Cardiac fibroblast (primary cell): ENCODE measurements at places on chromosomes 2 and 18.

DNA sequence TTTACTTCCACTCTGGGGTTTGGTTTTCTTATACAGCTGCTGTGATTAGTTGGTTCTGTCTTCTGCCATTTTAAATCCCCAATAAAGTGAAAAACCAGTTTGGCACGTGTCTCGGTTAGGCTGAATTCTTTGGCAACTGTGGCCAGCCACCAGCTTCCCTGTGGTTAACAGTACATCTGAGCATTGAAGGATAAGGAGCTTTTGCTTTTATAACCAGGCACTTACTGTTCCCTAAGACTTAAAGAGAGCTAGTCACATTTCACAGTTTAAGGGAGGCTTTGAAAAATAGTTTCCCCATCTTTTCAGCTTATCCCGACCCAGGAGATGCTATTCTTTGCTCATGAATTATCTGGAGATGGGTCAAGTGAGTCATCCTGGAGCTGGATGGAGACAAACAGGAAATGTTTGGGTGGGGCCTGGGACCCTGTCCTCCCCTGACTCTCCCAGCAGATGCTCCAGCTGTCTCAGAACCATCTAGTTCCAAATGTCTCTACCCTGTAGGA is 57.3 kb upstream of the EML6 start:
- DNase-seq = peak; percentile 68

- no peak for DNase-seq
These were observed 67.1 kb downstream of the PXDN start for GRCh38 chr2:1676913-1677820.

GRCh38 chr2:10932345-10933151 is 20.8 kb downstream of the KCNF1 start:
- no peak for DNase-seq

DNA sequence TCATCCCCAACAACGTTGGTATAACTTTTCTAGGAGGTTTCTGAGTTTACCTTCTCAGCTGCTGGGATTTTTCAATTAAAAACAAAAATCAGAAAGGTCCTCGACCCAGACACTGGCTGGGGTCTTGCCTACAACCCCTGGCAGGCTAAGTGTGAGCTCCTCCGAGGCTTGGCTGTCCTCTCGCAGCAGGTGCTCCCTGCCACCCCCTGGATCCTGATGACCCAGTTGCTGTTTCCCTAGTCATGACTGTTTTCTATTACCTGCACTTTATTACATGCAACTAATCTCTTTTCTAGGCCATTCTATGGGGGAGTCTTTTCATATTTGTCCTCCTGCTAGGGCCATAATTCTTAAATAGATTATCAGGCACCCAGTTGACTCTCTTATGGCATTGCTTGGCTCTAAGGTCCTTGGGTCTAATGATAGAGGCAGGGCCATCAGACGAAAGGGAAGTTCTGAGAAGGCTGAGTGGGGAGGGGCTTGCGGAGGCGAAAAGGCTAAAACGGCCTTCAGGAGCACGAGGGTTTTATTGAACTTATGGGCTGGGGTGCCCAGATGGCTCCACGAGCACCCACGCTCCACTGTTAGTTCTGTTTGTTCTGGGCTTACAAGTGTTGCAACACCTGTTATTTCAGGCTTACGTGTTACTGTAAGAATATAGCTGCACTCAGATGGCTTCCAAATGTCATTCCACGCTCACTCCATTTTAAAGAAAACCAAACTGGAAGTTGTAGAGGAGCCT is 166.0 kb downstream of the NCK2 start:
- no peak for DNase-seq

DNA sequence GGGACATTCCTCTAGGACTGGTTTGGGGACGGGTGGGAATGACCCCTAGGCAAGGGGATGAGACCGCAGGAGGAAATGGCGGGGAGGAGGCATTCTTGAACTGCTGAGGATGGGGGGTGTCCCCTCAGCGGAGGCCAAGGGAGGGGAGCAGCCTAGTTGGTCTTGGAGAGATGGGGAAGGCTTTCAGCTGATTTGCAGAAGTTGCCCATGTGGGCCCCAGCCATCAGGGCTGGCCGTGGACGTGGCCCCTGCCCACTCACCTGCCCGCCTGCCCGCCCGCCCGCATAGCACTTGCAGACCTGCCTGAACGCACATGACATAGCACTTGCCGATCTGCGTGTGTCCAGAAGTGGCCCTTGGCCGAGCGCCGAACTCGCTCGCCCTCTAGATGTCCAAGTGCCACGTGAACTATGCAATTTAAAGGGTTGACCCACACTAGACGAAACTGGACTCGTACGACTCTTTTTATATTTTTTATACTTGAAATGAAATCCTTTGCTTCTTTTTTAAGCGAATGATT is 4.9 kb downstream of the INHBB start:
- no peak for DNase-seq

DNA sequence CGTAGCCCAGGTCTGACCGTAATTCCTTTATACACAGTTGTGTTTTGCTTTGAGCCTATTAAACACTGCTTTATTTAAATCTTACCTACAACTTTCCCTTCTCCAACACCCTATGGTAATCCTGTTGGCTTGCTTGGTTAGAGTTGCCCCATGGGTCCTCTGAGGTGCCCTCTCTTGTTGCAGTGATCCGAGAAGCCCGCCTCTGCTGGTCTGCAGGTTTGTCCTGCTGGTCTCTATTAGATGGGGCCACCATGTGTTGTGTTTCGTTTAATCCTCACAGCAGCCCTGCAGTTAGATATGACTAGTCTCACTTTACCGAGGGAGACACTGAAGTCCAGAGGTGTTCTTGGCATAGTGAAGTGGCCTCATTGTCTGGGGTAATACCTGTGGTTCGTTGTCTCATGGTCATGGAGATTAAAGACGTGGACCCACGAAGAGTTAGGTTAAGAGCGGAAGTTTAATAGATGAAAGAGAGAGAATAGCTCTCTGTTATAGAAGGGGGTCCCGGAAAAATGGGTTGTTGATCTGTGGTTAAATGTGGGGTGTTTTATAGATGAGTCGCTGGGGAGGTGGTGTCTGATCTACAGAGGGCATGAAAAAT is 7.2 kb upstream of the PDIA6 start:
- DNase-seq = no peak

DNA sequence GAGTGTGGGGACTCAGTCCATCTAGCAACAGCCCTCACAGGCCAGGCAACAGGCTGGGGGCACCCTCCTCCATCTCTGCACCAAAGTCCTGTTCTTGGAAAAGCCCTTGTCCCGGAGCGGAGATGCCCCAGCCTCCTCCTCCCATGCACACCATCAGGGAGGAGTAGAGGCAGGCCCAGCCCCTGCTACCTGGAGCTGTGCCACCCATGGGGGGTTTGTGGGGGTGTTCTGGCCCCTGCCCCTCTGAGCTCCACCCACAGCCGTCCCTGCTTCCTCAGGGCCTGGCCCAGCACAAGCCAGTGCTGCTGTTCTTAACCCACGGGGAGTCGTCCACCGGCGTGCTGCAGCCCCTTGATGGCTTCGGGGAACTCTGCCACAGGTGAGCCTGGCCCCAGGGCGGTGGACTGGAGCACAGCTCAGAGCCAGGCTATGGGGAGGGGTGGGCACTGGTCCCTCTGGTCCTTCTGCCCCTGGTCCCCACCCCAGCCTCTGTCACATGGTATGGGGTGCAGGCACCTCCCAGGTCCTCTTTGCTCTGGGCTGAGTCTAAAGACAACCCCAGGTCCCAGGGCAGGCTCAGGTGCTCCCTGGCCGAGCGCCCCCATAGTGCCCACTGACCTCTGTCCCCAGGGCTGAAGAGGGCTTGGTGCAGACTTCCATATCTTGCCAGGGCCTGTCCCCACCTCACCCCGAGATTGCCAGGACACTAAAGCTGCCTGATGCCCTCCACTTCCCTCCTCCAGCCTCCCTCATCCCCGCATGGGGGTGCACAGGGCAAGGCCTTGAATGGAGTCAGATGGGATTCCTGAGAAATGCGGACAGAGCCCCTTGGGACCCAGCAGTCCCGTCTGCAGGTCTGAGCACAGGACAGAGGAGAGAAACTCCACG is 2.7 kb downstream of the AGXT start:
- DNase-seq = no peak

DNA sequence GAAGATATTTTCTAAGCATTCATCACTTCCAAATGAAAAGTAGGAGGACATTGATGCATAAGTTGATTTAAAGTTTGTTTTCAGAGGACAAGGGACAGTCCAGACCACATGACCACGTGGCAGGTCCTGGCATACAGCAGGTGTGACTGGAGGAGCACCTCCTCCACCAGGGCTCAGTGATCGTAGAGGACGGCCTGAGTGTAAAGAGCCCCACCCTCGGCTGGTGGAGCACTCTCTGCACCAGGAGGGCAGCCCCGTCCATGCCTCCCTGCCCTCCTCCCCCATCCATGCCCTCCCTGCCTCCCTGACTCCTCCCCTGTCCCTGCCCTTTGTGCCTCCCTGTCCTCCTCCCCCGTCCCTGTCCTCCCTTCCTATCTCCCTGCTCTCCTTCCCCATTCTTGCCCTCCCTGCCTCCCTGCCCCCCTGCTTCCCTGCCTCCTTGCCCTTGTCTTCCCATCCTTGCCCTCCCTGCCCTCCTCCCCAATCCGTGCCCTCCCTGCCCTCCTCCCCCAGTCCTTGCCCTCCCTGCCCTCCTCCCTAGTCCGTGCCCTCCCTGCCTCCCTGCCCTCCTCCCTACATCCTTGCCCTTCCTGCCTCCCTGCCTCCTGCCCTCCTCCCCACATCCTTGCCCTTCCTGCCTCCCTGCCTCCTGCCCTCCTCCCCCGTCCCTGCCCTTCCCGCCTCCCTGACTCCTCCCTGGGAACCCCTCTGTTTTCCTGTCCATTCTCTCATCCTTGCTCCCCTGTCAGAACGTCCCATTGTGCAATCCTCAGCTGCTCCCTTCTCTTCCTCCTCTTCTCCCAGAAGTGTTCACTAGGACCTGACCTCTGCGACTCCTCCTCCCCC is 47.9 kb downstream of the ANKMY1 start:
- DNase-seq = peak; percentile 7

DNA sequence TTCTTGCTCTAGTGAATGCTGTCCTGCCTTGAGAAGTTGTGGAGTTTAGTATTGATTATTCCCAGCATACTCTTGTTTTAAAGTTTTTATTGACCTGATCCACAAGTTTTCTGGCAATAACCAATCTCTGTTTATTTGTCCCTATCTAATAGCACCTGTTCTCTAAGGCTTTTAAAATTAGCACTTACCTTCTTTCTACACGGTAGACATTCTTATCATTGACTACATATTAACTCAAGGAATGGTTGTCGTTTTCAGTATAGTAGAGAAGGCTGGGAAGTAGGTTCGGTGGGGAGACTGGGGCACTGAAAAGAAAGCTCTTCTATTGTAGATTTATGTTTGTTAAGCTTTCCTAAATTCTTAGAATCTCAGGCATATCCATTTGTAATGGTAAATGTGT is 726.0 kb downstream of the DPP10 start:
- DNase-seq = no peak

GRCh38 chr2:128016620-128017019 is 11.2 kb downstream of the SAP130 start:
- DNase-seq = peak; percentile 69

DNA sequence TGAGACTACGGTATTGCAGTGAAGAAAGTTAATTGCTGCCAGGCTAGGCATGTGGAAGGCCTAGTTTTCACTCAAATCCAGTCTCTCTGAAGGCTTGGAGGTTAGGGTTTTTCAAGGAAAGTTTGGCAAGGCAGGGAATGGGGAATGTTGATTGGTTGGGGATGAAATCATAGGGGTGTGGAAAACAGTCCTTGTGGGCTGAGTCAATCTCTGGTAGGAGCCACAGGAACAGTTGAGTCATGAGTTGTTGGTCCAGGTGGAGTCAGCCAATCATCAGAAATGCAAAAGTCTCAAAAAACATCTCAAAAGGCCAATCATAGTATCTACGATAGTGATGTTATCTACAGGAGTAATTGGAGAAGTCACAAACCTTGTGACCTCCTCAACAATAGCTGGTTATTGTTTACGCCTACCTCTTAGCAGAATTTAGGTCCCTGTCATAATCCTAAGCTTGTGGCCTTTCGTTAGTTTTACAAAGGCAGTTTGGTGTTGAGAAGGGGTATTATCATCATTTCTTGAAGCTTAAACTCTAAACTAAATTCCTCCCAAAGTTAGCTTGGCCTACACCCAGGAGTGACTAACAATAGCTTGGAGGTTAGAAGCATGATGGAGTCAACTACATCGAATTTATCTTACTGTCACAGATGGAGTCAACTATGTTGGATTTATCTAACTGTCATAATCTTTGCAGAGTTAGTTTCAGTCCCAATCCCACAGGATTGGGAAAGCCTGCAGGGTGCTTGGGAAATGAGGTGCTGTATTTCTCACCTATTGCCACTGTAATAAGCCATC is 33.7 kb upstream of the APCDD1 start:
- DNase-seq = peak; percentile 38

DNA sequence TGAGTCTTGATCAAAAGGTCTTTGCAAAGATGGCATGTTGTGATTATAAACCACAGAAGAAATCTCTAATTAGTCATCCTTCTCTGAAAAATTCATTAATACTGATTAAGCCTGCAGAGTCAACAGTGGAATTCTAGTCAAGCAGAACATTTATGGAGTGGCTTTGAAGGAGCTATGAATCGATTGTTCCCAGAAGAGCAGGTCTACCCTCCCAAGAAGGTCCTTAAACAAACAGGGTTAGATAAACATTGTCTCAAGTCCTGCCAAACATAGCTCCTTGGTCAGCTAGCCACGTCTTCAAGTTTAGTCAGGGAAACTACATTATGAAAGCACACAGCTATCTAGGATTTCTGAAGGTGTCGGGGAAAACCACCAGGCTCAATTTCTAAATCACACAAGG is 88.9 kb downstream of the ITGA4 start:
- peak; percentile 33 for DNase-seq

- peak; percentile 27 for DNase-seq
These were observed 343.8 kb downstream of the PID1 start for GRCh38 chr2:228927028-228928010.

DNA sequence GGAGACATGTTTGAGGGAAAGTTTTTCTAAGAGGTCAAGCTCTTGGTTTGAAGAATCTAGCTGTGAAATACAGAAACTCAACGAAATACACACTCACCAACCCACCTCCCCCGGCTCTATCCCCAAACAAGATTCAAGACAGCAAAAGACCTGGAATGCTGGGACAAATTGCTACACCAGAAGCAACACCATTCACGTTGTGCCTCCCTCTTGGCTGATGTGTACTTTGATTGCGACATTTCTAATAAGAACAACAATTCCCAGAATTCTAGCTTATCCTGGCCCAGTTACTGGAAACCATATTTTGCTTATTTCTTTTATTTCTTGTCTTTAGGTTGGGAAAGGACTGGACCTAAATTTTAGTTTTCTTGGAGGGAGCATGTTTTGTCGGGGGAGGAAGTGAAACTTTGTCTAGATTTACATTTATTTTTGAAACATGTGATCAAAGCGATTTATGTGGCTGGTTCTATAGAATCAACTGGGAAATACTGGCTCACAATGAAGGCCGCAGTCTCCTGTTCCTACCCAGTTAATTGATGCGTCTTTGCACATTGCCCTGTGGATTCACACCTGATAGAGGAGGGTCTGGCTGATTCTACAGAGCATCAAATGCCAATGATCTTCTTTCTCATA is 29.6 kb upstream of the LPIN1 start:
- peak; percentile 87 for DNase-seq
